ENCODE measurements at places on chromosomes 12 and 14.

DNA sequence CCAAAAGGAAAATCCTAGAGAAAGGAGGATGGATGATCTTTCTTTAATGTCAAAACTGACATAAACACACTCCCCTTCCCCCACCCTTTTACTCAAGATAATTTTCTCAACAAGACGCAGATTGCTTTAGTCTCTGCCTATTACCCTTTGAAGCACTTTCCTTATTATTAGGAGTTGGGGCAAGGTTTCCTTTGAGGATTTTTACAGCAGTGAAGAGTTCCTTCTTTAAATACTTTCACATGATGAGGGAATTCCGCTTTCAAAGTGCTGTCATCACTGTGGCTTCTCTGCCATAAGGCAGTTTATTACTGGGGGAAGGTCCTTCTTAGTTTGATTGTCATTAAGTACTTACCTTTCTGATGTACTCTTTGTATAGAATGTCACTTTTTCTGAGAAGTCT is 172.1 kb downstream of the MSRB3 start:
- no peak for DNase-seq

- DNase-seq: peak; percentile 21
Observed at GRCh38 chr14:29741909-29742401, 185.7 kb downstream of the PRKD1 start.

GRCh38 chr12:121805171-121806008 is 1.6 kb downstream of the SETD1B start:
- no peak for DNase-seq

GRCh38 chr14:94322648-94323570 is at the start of gene SERPINA6:
Gene SERPINA6 (minus strand): TSS chr14:94323336. CDS start chr14:94314648, 8,688 bp downstream.
- DNase-seq: no peak

DNA sequence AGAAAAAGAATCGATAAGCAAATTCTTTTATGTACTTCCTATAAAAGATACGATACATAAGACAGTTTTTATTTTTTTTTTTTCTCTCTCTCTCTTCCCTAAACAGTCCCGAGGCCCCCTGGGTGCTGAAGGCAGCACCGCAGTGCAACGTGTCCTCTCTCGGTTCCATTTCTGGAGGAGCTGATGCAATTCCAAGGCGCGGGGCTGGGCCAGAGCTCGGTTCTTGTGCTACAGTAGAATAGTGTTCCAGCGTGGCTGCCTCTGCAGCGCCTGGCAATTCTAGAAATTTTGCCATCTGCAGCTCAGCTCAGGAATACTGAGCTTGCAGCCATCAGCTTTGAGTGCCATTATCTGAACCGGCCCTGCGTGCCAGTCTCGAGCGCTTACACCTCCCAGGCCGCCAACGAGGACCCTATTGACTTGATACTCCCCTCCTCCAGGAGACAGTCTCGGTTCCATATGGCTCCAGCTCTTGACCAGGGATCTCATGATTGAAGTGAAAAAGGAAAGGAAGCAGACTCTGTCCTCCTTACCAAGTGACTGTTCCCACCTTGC is 630 bp downstream of the ALDH1L2 start:
- peak; percentile 78 for DNase-seq

DNA sequence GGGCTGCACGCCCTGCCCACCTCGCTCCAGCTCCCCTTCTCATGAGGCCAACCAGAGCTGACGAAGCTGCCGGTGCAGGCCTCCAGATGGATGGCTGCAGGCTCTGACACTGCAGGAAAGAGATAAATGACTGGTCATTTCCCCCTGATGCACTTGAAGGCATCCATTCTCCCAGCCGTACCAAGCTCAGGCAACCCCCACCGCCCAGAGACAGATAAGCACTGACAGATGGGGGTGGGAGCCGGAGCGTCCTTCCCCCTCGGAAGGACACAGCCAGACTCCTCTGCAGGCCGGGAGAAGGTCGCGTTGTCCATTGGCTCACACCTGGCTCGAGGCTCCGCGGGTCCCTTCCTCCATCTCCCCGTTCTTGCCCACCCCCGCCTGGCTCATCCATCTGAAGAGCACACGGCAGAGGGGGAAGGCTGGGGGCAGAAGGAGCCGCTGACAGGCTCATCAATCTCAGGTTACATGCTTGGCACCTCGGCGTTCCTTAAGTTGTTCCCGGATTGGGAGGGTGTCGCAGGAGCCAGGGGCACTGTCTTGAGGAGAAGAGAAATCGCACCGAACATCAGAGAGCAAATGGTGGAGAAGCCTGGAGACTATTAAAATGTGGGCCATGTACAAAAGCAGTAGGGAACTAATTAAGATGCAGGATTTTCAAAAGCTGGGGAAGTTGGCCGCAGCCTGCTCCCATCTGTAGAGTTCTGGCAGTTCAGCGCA is 151.6 kb downstream of the DPF3 start:
- no peak for DNase-seq

- DNase-seq: no peak
Observed at GRCh38 chr12:40315375-40315774, 90.6 kb downstream of the LRRK2 start.

GRCh38 chr14:46487582-46488350 is 163.8 kb downstream of the RPL10L start:
- no peak for DNase-seq

DNA sequence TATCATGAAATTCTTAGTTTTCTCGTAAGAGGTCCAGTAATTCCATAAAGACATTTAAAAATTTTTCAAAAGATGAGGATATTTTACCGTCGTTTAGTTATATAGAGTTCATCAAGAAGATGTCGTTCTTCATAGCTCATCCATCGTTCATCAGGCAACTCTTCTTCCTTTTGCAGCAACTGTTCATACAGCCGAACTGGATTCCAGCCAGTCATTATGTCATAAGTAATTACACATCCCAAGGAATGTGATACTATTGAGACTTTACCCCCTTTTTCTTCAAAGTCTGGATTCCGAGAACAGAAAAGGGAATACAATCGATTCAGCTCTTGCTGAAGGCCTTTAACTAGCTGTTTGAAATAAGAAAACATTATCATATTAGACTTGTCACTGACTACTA is 90.3 kb downstream of the DDHD1 start:
- peak; percentile 20 for DNase-seq

DNA sequence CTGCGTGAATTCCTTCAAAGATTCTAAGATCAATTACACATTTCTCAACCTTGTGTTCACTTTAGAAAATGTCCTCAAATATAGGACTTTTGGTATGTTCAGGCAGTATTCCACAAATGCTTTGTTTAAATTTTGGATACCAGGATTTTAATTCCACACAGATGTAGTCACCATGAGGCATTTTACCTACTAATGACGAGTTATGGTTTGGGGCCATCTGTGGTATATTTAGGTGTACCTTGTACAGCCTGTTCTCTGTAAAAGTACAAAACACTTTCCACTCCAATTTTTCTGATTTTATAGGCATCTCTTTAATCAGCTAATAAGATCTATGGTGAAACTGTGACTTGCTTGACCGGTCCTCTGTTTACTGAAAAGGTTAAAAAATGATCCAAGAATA is 275.7 kb upstream of the PRICKLE1 start:
- no peak for DNase-seq

GRCh38 chr12:96420277-96420835 is 20.1 kb upstream of the CDK17 start:
- DNase-seq: peak; percentile 57

GRCh38 chr12:76432733-76433132 is 84.5 kb upstream of the BBS10 start:
- DNase-seq: no peak

- no peak for DNase-seq
Observed at GRCh38 chr12:62008703-62009102, 251.5 kb upstream of the USP15 start.

DNA sequence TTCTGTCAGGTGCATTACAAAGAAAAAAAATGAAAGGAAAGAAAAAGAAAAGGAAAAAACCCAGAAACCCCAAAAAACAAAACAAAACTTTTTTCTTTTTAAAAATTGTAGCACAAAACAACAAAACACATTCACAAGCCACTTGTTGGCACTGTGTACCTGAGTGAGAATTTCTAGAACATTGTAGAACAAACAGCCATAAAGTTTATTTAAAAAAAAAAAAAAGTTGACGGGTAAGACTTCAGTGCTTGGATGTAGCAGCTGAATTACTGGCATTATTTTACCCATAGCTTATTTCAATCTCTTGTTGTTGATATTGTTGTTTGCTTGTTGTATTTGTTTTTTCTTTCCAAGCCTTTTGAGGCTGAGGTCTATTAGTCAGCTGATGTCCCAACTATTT is 415.8 kb downstream of the SOX5 start:
- no peak for DNase-seq

DNA sequence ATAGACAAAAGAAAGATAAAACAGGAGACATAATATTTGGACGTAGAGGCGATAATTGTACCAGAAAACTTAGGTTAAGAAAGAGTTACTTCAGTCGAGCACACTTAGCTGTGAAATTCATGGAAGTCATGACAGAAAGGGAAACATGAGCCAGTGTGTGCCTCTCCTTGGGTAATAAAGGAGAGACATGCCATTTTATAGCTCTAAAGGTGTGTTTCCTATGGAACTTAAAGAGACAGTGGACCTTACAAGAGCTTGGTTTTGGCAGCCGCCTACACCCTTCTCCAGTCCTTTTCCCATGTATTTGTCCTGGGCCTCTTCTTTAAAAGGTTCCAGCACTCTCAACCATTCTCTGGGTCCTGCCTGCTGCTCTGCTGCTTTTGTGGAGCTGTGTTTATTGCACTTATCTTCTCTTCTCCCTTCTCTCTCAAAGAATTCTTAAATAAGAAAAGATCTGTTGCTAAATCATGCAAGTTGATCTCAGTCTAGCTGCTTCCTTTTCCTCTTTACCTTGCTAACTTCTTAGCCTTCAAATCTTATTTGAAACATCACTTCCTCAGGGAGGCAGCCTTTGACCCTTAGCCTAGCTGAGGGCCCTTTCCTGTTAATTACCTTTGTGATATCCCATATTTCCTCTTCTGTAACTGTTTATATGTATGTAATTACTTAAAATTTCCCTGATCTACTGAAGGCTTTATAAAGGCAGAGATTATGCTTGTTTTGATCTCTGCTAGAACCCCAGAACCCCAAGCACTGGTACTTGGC is 81.8 kb upstream of the EVL start:
- no peak for DNase-seq

DNA sequence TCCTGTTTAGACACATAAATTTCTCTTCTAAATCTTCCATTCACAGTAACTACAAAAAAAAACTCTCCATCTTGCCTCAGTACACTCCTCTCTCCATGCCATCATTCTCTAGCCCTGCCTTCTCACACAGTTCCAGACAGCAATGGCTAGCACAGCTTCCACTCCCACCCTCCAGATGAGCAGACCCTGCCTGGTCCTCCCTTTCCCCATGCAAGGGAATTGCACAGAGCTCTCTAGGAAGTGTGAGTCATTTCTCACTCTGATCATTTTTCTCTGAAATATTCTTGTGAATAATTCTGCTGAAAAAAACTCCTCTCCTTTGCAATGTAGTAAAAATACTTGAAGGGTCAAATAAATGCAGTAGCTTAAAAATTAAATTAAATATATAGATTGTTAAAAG is 170.6 kb downstream of the BMP4 start:
- no peak for DNase-seq

- DNase-seq: no peak
Observed at GRCh38 chr12:118145113-118145797, 9.3 kb downstream of the PEBP1 start.

- DNase-seq: no peak
Observed at GRCh38 chr12:119817546-119818343, 59.4 kb downstream of the CIT start.

GRCh38 chr12:39010406-39010805 is 105.0 kb upstream of the CPNE8 start:
- no peak for DNase-seq

- no peak for DNase-seq
Observed at GRCh38 chr14:48914382-48914781, 671.8 kb downstream of the RPS29 start.

DNA sequence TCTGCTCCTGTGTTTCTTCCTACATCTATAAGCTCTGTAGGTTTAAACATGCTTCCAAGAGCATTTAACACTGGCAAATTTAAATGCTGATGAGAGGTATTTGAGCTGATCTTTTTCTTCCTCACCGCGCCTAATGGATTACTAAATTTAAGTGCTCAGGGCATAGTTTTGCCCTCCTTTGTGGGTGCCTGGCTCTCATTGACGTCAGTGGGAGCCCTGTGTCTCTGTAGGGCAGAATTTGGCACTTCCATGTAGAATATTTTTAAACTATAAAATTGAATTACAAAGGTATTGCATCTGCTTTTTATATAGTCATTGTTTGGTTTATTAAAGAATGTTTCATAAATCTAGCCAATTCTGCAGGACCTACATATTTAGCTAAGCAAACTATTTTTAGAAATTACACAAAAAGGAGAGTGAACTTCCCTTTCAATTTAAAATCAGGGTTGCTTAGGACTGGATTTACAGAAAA is 444.8 kb downstream of the AEBP2 start:
- DNase-seq: no peak

- DNase-seq: no peak
Observed at GRCh38 chr12:233615-233968, 19.6 kb upstream of the SLC6A12 start.

- DNase-seq: no peak
Observed at GRCh38 chr12:49462083-49462744, 76.6 kb upstream of the KCNH3 start.

DNA sequence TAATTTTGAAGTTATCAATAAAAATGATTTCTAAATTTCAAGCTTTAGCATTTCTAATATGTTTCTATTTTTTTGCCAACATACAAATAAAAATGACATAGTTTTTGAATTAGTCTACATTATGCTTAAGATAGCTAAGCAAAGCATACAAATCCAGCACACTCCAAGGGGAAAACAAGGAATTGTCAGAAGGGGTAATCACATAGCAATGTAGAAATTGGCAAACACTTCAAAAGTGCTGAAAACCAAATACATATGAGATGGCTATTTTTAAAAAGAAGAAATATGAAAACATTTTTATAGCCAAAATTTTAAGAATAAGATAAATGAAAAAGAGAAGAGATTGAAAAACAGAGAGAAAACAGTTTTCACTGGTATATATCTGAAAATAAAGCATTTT is 308.0 kb downstream of the SLC6A15 start:
- no peak for DNase-seq

DNA sequence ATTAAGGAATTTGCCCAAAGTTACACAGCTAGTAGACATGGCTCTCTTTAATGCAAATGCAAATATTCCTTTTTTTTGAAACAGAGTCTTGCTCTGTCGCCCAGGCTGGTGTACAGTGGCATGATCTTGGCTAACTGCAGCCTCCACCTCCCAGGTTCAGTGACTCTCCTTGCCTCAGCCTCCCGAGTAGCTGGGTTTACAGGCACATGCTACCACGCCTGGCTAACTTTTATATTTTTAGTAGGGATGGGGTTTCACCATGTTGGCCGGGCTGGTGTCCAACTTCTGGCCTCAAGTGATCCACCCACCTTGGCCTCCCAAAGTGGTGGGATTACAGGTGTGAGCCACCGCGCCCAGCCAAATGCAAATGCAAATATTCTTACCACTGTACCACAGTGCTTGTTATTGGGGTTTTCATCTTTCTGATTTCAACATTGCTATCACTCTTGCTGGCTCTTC is 24.5 kb upstream of the HIGD1C start:
- DNase-seq: no peak

Data from fibroblast of skin of left quadriceps (primary cell).